ENCODE measurements at places on chromosomes 1 and 21. TPM values are rescaled to one million over a fixed set of nuclear protein-coding genes. Genes with fewer than 3 reads are reported as not detected.

Gene LINGO4
- 0.08 TPM for total RNA-seq

Gene SPATA17
- total RNA-seq = 8.5 TPM

Gene PLA2G2F
- total RNA-seq = 0.30 TPM

GRCh38 chr1:111903148-111903870 is 86.2 kb downstream of the KCND3 start:
- DNase-seq = no peak

- DNase-seq = no peak
Observed at GRCh38 chr1:93629101-93630059, 52.3 kb downstream of the BCAR3 start.

DNA sequence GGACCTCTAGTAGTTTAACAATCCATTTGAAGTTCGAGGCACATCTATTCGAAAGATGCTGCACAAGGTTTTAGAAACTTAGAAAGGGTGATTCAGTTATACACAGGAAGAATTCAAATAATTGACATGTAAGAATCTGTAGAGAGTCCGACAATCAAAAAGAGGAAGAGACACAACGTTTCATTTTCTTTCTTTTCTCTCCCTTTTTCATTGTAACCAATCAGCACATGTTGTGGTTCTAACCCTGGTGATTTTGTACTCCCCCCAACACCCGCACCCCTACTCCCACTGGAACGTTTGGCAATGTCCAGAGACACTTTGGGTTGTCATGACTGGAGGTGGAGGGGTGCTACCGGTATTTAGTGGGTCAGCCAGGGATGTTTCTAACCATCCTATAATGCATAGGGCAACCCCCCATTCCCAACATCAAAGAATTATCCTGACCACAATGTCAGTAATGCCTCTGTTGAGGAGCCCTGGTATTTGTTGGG is 4.9 kb downstream of the TGFB2 start:
- no peak for DNase-seq

- DNase-seq = no peak
Observed at GRCh38 chr1:29590583-29591565, 354.6 kb downstream of the PTPRU start.

- DNase-seq = no peak
Observed at GRCh38 chr1:244211559-244211944, 160.5 kb downstream of the ZBTB18 start.

- DNase-seq = no peak
Observed at GRCh38 chr21:33039536-33039935, 13.8 kb downstream of the OLIG2 start.

All from ovary (tissue), 10 donors.